CD4-positive, alpha-beta T cell treated with Interleukin-12 subunit alpha and Interleukin-12 subunit beta, for 1 hour (primary cell): ENCODE measurements at places on chromosomes 5 and 9.
A peak's percentile ranks its signal among the peaks of the same experiment; 100 is the strongest.

GRCh38 chr5:151270599-151270998 lies 17.6 kb downstream of the GM2A start:
- DNase-seq: no peak

GRCh38 chr9:89477811-89478630 lies 19.9 kb downstream of the SEMA4D start:
- DNase-seq: peak; percentile 54

DNA sequence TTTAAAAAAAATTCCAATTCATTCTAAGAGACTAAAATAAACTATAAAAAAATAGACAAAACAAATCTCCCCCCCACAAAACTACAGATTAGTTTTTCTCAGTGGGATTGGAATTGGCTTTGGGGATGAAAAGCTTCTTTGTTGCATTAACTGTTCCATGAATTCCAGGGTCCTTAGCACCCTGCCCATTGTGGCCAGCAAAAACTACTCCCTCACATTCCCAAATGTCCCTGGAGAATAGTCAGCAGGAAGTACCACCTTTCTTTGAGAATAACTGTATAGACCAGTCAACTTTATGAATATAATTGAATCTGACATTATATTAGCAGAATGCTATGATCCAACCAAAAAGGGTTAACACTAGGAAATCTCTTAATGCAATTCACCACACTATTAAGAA lies 147.9 kb downstream of the LPAR1 start:
- no peak for DNase-seq

DNA sequence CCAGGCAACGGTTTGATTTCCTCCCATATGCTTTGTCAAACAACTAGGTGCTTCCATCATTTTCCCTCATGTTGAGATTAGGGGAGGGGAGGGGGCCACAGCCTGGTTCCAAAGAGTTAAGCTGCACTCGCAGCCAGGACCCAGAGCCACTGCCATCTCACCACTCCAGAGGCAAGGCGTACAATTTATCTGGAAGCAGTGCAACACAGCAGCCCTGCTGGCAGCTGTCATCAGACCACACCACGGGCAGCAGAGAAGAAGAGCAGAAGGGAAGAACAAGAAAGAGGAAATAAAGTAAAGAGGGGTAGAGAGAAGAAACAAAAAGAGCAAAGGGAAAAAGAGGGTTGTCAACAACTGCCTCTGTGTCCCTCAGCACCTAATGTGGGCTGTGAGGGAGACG lies 38.9 kb downstream of the MED27 start:
- no peak for DNase-seq

- no peak for DNase-seq
Observed at GRCh38 chr9:5994493-5994892, 20.9 kb downstream of the RANBP6 start.

GRCh38 chr9:1604942-1605560 lies 410.1 kb upstream of the SMARCA2 start:
- DNase-seq: no peak

GRCh38 chr5:10091701-10092100 lies 158.0 kb downstream of the ATPSCKMT start:
- DNase-seq: no peak

- no peak for DNase-seq
Observed at GRCh38 chr5:7764452-7764851, 86.5 kb downstream of the CFAP90 start.

- no peak for DNase-seq
Observed at GRCh38 chr5:72109625-72110024, 2.4 kb downstream of the MAP1B start.

DNA sequence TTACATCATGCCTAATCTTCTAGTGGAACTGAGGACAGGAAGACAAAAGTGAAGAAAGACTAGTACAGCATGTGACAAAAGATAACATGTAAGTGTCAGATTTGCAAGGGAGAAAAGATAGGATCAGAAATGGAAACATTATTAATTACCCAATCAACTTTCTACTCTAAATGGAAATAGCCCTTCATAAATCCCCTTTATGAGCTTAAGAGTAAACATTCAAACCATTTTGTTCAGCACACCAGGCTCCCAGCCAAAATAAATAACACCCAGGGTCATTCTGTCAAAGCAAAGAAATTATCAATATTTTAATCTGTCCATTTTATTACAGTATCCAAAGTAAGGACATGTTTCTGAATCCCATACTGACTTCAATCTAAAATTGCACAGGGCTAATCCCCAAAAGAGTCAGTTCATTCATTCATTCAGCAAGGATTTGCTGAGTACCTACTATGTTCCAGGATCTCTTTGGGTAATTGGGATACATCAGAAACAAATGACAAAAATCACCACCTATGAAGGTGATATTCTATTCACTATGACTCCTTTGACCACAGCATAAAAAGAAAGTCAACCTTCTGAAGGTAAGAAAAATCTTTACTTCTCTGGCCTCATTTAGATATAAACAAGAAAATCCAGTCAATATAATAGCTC lies 5.3 kb downstream of the PRELID2 start:
- no peak for DNase-seq

DNA sequence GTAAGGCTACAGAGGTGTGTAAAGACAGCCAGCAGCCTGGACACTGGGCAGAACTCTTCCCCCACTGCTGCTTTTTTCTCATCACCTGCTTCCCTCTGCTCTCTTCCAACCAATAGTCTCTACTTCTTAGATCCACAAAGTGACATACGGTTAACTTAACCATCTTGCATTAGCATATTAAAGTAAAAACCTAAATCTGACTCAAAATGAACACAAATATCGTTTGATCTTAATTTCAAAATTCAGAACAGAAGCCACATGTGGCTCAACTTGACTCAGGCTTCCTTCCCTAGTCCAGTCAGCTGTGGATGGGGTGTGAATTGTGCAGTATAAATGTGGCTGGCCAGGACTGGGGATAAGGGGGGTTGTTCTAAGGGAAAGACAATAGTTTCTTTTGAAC lies 114.3 kb downstream of the STARD4 start:
- no peak for DNase-seq

DNA sequence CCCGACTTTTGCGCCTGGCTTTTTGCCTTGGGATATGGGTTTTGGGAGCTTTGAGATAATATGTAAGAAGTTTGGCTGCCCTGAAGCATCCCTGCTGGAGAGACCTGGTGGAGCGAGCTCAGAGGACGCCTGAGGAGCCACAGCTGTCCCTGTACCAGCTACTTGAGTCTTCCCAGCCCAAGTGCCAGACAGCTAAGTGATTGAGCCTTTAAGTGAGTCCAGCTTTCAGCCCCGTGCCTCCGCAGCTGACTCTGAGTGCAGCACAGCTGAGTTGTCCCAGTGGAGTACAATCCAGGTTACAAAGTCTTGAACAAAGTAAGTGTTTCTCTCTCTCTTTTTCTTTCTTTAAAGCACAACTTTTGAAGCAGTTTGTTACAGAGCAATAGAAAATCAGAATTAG lies 203.8 kb upstream of the DAP start:
- DNase-seq: no peak

DNA sequence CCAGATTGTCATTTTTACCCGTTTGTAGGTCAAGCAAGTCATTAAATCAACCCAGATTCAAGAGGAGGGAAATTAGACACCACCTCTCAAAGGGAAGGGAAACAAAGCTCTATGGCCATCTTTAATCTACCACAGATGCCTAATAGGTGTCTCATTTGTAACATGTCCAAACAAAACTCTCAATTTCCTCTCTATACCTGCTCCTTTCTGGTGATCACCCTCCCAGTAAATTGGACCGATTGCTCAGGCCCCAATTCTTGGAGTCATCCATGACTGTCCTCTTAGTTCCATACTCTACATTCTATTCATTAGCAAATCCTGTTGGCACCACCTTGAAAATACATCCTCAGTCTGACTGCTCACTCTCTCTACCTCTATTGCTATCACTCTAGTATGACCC lies 22.1 kb upstream of the UGCG start:
- no peak for DNase-seq

DNA sequence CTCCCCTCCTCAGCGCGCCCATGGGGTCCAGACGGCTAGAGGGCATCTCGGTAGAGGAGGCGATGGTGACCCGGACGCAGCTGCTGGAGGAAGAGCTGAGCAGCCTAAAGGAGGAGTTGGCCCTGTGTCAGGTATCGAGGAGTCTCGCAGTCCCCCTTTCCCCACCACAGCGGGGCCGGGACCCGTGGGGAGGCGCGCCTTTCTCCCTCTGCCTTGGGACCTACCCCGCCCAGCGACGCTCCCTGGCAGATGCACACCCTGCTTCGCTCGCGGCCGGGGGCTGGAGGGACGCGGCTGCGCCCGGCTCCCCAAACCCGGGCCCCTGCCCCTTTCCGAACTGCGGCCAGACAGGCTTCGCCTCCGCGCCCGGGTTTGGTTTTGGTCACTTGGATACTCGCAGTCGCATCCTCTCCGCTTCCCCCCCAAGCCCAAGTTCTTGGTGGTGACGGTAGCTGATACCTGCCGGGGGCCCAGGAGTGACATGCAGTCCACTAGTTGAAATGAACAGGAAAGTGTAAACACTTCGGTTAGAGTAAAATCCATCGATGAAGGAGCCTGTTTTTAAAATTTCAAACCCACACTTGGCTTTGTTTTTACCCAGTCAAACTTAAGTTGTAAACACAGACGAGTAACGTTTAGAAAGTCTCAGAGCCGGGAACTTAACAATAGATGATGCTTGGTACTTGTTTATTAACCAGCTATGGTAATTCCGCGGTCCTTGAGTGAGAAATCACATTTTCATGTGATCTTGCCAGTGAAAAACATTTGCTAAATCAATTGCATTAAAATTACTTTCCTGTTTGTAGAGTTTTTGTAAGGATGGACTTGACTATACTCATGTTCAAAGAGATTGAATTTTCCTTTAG lies 688 bp downstream of the CNTLN start:
- no peak for DNase-seq

GRCh38 chr9:4844056-4844838 lies 51.5 kb downstream of the RCL1 start:
- no peak for DNase-seq

DNA sequence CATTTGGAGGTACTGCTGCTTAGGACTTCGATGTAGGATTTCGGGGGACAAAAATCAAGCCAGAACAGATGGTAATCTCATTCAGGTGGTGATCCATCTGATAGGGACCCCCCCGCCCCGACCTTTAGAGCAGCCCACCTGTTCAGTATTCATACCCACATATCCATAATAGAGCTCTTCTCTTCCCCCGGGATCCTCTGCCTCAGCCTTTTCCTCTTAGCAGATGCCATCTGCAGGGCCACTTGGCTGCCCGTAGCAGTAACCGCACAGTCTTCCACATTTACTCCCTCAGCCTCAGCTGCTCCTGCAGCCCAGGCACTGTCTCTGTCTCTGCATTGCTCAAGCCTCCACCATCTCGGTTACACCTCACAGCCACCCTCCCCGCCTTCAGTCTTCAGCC lies 65.8 kb upstream of the RARS1 start:
- DNase-seq: no peak

DNA sequence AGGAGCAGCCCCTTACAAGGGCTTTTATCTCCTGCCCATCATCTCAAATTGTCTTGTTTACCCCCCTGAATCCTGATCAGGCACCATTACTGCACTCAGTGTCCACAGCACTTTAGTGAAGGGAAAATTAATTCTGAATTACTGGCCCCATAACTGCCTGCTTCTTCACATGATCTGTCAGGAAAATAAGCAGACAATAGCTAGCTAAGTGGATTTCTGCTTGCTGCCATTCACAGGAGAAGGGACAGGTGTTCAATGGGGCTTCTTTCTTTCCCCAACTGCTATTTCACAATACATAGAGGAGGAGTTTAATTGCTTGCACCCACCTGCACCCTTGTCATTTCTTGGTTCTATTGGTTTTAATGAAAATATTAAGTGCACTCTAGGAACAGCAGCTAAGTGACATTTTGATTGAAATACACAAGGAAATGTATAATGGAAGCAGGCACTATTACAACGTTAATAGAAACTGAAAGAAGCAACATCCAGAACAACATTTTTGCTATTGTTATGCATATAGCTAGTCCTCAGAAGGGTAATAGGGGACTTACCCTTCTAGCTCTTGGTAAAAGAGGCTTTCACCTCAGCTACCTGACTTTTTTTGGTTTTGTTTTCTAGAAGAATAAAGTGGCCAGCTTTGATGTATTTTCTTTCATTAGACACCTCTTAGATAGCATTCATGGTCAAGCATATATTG lies 599.3 kb upstream of the TLE4 start:
- no peak for DNase-seq

- no peak for DNase-seq
Observed at GRCh38 chr9:93467062-93467416, 13.7 kb upstream of the FAM120AOS start.

DNA sequence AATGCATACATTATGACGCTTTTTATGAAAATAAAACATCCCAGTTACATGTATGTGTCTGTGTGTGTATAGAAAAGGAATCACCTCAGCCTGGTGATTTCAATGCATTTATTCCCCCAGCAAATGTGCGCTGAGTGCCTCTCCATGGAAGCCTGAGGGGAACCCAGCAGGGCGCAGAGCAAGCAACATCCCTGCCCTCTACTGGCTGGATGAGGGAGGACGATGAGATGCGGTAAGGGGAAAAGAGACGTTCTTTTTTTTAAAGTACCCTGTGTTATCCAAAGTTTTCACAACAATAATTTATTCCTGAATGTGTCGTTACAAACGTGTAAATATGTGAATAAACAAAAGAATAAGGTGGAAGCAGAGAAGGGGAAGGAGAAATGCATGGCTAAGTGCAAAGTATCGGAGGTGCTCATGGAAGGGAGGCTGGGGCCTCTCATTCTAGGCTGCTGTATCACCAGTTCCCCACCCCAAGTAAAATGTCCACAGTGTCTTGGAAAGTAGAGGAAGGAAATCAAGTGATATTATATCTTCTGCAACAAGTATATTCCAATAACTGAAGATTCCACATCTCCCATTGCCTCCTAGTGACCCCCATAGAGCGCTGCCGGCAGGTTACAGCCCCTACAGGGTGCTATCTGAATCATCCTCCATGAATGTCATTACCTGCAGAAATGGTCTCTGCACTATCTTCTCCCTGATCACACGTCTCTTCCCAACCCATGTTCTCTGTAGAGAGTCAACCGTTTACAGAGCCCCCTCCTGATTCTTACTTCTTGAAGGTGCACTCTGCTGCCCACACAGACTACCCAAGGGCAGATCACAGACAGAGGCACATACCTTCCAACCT lies 13.0 kb upstream of the ABLIM3 start:
- no peak for DNase-seq

DNA sequence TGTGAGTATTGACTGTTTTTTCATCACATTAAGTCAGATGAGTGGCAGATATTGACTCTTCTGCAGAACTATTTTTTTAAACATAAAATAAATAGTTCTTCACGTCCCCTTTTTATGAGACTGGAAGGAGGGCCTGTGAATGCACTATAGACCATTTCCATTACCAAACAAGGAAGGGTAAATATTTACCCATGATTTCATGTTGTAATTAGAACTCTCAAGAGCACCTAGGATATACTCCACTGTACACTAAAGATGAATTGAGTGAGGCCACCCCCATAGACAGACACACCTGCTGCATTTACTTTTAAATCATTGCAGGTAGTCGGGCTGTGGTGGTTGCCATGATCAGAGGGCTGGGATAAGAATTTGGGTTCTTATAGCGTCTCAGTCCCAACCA lies 22.6 kb downstream of the SLC36A1 start:
- no peak for DNase-seq

DNA sequence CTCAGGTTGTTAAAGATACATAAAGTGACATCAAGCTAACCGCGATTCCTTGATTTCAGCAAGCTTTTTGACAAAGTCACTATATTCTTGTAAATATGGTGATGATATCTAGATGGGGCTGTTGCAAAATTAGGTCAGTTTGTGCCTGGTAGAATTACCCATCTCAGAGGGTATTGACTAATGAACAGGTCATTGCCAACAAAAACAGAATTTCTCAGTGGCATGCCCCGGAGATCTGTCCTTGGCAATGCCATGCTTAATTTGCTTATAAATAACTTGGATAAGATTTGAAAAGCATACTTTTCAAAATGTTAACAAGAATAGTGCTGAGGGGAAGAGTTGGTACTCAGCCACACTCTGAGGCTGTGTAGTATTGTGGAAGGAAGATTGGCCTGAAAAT lies 783.3 kb upstream of the SEMA6A start:
- DNase-seq: no peak
